ENCODE measurements at places on chromosomes 16 and 17.

DNA sequence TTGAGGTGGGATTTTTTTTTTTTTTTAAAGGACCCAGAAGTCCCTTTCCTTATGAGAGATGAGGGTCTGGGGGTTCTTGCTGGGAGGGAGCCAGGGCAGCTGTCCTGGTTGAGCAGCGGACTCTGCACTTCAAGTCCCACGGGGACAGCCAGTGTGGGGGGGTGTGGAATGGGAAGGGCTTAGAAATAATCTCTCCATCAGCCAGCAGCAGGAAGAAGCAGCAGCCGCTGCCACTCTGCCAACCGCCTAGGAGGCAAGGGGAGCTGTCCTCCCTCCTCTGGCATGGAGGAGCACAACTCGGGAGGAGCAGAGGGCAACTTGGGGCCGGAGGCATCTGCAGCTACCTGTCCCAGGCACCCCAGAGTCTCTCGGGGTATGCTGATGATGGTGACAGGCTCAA lies at the start of gene KCNG4:
TSS of gene KCNG4 (minus strand) at position 104 of the 400 bp plus-strand sequence. CDS start 2,527 bp downstream, outside the sequence.
- DNase-seq = no peak

GRCh38 chr17:360092-360750 lies 7.6 kb upstream of the RPH3AL start:
- no peak for DNase-seq

- DNase-seq = no peak
Observed at GRCh38 chr16:68750193-68750695, 13.2 kb downstream of the CDH1 start.

- no peak for DNase-seq
Observed at GRCh38 chr17:67534941-67535340, 157.9 kb downstream of the PITPNC1 start.

DNA sequence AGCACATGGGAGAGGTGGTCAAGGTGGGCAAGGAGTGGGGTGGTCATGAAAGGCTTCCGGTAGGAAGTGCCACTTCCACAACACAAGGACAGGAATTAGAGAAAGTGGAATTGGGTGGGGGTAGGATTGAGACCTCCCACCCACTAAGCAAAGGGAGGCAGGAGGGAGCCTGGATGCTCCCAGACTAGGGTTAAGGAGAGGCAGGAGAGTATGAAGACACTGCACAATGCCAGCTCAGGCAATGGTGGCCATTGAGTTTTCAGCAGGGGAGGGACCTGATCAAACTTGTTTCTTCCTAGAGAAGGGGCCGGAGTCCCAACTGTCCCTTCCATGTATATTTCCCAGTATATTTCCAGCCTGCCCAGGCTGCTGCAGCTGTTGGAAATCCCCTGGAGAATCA lies 3.1 kb upstream of the RAB11FIP4 start:
- no peak for DNase-seq
